ENCODE measurements at places on chromosomes 4 and X.

- no peak for DNase-seq
Observed at GRCh38 chrX:111123606-111124179, 27.7 kb downstream of the PAK3 start.

GRCh38 chr4:55055529-55055928, 69.9 kb downstream of the KDR start:
- DNase-seq = no peak

DNA sequence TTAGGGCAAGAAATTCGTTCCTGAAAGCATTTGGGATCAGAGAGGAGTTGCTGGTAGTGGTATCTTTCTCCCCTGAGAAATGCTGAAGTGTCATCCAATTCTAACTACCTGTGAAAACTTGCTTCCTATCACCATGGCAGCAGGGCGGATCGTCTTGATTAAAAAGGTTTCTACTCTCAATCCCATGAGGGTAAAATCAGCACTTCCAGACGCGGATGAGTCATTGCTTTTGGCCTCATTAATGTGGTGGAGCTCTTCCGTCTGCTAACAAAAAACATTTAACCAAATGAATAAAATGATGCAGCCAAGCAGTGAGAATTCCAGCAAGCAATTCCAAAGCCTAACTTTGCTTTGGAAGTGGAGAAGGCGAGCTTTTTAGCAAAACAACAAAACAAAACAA, 325.6 kb downstream of the CAMK2D start:
- peak; percentile 91 for DNase-seq

DNA sequence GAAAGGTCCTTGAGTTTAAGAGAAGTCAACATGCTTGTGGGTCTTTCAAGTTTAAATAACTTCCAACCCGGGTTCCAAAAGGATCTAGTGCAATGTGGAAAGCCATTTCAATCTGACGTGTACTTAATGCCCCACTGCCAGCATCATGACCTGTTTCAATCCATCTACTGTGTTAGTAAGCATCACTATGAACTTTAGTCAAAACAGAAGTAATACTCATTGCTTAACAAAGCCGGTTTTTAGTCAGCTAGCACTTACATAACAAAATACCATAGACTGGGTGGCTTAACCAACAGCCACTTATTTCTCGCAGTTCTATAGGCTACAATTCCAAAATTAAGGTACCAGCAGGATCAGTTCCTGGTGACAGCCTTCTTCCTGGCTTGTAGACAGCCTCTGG, 677.5 kb downstream of the DMD start:
- DNase-seq = no peak

- no peak for DNase-seq
Observed at GRCh38 chrX:132958091-132958703, at the start of gene HS6ST2. Gene HS6ST2, minus strand, starts transcription at chrX:132958629.

GRCh38 chrX:132001127-132001526, 22.0 kb upstream of the STK26 start:
- no peak for DNase-seq

GRCh38 chr4:10098780-10099160, 17.8 kb downstream of the WDR1 start:
- peak; percentile 71 for DNase-seq

DNA sequence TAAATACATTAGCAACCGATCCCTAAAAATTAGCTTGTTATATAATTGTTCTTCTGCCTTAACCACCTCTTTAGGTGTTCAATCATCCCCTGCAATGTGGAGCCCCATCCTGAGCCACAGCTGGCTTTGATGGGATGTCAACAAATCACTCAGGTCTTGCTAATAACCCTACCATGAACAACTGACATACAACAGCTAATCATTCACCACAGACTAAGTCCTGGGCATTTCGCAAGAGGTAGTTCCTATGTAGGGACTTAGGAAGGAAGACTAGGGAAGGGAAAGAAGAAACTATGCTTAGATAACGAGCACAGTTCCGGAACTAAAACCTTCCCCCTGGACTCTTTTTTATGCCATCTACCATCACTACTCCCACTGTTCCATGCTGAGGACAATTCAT, 63.6 kb upstream of the PTCHD1 start:
- no peak for DNase-seq

DNA sequence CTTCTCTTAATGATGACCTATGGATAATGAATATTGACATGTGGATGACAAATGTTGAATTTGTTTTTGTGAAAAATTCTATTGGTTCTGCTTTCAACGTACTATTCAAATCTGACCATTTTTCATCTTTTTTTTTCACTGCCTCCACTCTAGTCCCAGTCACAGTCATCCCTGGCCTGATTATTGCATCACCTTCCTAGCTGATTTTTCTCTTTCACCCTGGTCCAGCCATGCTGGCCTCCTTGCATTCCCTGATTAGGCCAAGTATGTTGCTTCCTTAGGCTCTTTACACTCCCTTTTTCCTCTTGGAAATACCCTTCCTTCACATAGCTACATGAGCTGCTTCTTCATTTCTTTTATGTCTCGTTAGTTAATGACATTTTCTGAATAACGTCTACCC, 58.1 kb upstream of the MAP9 start:
- no peak for DNase-seq

GRCh38 chrX:42948723-42949657, 171.0 kb upstream of the PPP1R2C start:
- no peak for DNase-seq

DNA sequence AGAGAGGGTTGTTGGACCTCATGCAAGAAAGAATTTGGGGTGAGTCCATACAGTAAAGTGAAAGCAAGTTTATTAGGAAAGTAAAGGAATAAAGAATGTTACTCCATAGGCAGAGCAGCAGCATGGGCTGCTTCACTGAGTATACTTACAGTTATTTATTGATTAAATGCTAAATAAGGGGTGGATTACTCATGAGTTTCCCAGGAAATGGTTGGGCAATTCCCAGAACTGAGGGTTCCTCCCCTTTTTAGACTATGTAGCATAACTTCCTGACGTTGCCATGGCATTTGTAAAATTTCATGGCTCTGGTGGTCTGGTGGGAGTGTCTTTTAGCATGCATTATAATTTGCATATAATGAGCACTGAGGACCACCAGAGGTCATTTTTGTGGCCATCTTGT, 16.7 kb downstream of the PPP4R3C start:
- DNase-seq = no peak

DNA sequence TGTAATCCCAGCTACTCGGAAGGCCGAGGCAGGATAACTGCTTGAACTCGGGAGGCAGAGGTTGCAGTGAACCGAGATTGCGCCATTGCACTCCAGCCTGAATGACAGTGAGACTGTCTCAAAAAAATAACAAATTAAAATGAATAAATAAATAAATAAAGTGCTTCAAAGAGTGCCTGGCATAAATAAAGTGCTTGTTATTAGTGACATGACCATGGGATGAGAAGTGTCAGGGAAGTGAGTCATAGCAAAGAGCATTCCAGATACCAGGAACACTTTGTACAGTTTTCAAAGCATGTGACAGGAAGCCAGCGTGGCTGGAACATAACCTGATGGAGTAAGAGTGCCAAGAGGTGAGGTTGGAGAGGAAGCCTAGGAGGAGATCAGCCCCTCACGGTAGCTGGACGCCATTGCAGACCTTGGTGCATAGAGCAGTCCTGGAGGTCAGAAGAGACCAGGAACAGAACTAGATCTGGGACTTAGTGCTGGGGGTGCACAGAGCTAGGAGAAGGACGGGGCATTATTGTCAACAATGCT, 6.0 kb upstream of the WDR13 start:
- DNase-seq = peak; percentile 81

DNA sequence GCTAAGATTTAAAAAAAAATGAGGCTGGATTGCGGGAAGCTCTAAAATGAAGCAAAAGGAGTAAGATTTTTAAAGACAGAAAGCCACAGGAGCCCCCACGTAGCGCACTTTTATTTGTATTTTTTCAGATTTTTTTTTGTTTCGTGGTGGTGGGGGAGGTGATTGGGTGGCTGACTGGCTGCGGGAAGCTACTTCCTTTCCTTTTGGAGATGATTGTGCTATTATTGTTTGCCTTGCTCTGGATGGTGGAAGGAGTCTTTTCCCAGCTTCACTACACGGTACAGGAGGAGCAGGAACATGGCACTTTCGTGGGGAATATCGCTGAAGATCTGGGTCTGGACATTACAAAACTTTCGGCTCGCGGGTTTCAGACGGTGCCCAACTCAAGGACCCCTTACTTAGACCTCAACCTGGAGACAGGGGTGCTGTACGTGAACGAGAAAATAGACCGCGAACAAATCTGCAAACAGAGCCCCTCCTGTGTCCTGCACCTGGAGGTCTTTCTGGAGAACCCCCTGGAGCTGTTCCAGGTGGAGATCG, 908 bp downstream of the PCDH10 start:
- peak; percentile 12 for DNase-seq

GRCh38 chr4:82583897-82584587, 22.3 kb upstream of the TMEM150C start:
- DNase-seq = no peak

DNA sequence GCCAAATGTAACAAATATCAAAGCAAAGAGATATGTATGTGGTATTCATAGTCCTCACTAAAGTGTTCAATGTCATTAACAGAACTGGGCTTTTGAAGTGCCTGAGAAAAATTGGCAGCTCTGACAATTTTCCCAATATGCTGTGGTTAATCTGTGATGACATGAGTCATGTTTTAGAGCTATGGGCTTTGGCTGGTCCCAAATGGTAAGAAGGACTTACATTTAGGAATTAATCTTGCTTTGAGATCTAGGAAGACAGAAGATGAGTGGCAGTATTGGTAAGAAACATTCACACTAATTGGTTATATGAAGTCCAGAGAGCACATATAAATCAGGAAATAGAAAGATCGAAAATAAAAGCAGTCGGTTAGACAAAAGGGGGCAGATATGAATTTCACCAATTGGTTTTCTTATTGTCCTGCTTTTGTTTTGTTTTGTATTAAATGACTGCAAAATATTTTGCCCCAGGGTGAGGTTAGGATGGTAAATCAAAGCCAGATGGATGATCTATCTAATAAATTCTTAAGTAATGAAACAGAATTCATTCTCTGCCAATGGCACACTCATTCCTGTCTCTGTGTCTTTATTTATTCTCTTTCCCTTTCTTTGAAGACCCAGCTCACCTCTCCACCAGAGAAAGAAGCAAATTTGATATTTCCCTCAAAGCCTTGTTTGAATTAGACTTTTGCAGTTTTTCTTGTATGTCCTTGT, 993.1 kb downstream of the RPA4 start:
- DNase-seq = peak; percentile 27

- no peak for DNase-seq
Observed at GRCh38 chr4:82126512-82127040, 247.2 kb downstream of the HNRNPD start.

DNA sequence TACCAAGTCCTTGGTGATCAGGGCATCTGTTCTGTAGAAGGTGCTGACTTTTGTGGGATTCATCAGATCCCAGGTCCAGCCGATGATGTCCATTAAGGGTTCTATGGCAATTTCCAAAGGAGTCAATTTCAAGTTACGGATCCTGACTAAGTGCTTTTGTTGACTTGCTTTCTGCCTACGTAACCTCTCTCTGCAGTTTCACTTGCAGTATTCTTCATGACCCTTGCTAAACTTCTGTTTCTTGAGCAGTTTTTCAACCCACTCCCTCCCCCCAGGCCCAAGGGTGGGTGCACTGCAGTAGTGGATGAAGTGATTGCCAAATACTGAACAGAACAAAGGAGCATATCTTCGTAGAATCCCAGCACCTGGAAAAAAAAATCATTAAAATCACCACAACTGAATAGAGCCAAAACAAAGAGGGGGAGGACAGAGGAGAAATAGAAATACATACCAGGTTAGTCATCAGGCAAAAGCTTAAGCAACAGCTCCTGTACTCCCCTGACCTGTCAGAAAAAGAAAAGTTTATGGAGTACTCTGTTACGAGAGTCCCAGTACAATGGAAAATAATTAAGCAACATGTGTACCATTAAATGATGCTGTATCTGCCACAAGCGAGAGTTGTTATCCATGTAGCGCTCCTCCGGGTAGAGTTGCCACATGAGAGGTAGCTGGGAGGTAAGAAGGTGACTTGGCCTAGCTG, 5.8 kb downstream of the CMC4 start:
- DNase-seq = no peak

GRCh38 chr4:168057412-168057811, 34.9 kb upstream of the ANXA10 start:
- DNase-seq = no peak

GRCh38 chrX:135389243-135389642, 32.5 kb upstream of the SMIM10L2A start:
- no peak for DNase-seq

DNA sequence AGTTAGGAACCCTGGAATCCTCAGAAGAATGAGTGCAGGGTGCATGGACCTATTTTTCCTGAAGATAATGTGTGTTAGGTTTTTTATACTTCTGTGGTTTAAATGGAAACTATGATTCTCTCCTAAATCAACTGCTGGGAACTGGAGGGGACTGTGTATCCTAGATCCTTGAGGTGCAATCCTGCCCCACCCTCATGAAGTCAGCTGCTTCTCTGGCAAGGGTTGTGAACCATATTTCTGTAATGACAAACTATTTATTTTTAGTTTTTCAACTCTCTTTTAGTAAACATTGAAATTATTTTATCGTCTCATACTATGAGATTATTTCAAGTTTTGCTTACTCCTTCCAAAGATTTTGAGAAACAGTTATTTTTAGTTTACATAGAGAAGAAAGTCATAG, 25.8 kb upstream of the VEGFC start:
- peak; percentile 39 for DNase-seq

DNA sequence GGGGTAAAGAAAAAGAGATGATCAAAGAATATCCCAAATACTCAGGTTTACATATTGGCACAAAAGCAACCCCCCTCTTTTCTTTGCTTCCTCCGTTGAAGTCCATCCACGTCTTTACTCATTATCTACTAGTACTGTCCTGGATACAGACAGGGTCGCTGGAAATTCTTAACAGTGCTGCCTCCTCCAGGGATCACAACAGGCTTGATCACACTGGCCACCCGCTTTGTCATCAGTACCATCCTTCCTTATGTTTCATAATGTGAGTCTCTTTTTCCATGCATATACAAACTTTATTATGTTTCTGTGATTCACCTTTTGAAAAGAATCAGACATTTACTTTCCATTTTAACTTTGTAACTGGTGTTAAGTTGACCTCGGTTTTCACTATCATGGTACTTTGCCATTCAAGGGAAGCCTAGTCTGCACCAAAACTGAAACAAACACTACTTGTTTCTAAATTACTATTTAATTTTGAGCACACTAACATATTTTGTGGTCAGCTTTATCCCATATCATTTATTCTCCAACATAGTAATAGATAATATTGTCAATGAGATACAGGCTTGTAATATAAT, 387.5 kb upstream of the PPP1R2C start:
- no peak for DNase-seq

GRCh38 chr4:4856071-4857000, 3.1 kb upstream of the MSX1 start:
- DNase-seq = no peak

DNA sequence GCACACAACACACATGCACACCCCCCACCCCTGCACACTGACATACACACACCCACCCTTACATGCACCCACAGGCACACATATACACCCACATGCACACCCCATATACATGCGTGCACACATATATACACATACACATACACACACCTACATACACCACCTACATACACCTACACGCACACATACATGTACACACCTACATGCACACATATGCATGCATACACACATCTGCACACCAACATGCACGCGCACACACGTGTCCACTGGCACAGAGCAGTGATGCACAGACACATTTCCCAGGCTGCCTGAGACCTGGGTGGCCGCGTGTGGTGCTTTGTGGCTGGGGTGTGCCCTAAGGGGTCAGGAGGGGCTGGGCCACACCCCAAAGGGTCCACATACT, 31.7 kb downstream of the FGFRL1 start:
- DNase-seq = no peak

- no peak for DNase-seq
Observed at GRCh38 chr4:40559585-40560465, 69.8 kb downstream of the RBM47 start.

Data from fibroblast of skin of back (primary cell).